K562 (cell line): ENCODE measurements at places on chromosomes 2 and 18. TPM values are rescaled to one million over a fixed set of nuclear protein-coding genes. Genes with fewer than 3 reads are reported as not detected.
A peak's percentile ranks its signal among the peaks of the same experiment; 100 is the strongest.

DNA sequence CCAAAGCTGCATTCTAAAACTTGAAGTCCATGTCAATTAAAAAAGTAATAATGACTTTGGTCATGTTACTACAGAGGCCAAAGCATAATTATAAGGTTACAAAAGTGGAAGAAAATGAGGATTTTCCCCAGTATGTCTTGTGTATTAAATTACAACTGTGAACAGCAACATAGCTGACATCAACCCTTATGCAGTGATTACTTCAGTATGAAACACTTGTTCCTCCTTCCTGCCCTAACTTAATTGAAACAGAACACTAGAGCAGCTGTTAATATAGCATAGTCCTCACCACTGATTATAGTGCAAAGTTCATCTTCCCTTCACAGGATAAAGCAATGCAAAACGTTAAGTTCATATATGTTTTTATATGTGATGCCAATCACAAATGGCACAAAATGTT, 29.9 kb downstream of the EPB41L3 start:
- H3K27ac ChIP-seq: no peak overlapping the region
- no peak overlapping the region for H3K4me3 ChIP-seq
- H3K4me1 ChIP-seq: no peaks in the 10 kb centered on the region
- no peaks in the 10 kb centered on the region for H3K27me3 ChIP-seq

- H3K27ac ChIP-seq: no peak overlapping the region
- no peak overlapping the region for H3K4me3 ChIP-seq
- DNase-seq: no peak
- H3K36me3 ChIP-seq: no peaks in the 10 kb centered on the region
- H3K27me3 ChIP-seq: no peaks in the 10 kb centered on the region
- H3K4me1 ChIP-seq: no peaks in the 10 kb centered on the region
These were observed 286.5 kb upstream of the SYT4 start for GRCh38 chr18:43563780-43564179.

DNA sequence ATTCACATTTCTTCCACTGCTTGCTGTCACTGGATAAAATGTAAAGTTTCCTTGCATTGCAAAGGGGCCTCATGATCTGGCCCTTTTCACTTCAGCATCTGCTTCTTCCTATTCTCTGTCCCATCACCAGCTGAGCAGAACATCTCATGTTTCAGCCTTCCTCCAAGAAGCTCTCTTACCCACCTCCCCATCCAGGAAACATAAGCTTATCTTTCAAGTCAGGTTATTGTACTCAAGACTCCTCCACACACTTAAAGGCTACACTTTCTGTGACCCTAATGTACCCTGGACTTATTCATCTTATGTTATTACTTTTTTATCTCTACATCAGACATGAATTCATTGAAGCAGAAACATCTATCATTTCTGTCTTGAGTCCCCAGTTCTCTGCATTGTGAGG, 230.5 kb downstream of the PMAIP1 start:
- H3K36me3 ChIP-seq: no peaks in the 10 kb centered on the region
- H3K4me3 ChIP-seq: no peak overlapping the region
- peak; percentile 4 for DNase-seq
- H3K27me3 ChIP-seq: no peaks in the 10 kb centered on the region

DNA sequence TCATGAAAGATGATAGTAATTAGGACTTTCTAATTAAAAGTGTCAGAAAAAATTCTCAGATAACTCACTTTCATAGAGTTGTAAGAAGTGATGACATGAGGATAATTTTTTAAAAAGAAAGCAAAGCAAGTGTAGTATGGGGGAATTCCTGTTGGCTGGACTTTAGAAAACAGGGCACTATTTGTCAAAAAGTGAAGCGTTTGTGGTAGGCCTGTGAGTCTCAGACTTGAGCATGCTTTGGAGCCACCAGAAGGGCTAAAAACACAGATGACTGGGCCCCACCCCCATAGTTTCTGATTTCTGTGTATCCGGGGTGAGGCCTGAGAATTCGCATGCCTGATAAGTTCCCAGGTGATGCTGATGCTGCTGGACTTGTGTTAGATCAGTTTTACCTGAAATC, 222.6 kb upstream of the LRRTM1 start:
- no peaks in the 10 kb centered on the region for H3K27me3 ChIP-seq
- H3K27ac ChIP-seq: no peak overlapping the region
- no peaks in the 10 kb centered on the region for H3K36me3 ChIP-seq
- no peaks in the 10 kb centered on the region for H3K4me1 ChIP-seq

CENPA gene
- total RNA-seq: 45.6 and 51.7 TPM in 2 replicates

DNA sequence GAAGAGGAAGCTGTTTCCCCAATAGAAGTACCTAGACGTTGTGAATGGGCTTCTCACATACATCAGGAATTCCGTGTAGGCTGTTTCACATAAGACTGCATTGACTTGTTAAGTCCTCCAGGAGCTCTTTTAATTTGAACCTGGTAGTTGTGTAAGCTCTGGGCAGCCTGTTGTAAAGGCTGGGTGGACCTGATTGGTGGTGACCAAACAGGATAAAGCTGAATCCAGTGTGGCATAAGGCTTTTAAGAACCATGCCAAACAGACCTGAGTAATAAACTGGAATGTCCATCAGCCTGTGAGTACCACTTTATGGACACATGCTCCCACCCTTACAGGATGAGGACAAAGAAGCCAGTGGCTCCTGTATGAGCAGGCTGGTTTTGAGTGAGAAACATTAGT, 24.1 kb downstream of the RMND5A start:
- no peaks in the 10 kb centered on the region for H3K27me3 ChIP-seq
- H3K27ac ChIP-seq: no peak overlapping the region
- peaks cover 33% of the 10 kb centered on the region; the same call in 2 of the 3 replicates for H3K36me3 ChIP-seq
- H3K4me1 ChIP-seq: peaks cover 7% of the 10 kb centered on the region; the same call in 2 of the 3 replicates
- no peak for DNase-seq

PKDCC gene
- total RNA-seq: 1.3 and 1.5 TPM in 2 replicates

DNA sequence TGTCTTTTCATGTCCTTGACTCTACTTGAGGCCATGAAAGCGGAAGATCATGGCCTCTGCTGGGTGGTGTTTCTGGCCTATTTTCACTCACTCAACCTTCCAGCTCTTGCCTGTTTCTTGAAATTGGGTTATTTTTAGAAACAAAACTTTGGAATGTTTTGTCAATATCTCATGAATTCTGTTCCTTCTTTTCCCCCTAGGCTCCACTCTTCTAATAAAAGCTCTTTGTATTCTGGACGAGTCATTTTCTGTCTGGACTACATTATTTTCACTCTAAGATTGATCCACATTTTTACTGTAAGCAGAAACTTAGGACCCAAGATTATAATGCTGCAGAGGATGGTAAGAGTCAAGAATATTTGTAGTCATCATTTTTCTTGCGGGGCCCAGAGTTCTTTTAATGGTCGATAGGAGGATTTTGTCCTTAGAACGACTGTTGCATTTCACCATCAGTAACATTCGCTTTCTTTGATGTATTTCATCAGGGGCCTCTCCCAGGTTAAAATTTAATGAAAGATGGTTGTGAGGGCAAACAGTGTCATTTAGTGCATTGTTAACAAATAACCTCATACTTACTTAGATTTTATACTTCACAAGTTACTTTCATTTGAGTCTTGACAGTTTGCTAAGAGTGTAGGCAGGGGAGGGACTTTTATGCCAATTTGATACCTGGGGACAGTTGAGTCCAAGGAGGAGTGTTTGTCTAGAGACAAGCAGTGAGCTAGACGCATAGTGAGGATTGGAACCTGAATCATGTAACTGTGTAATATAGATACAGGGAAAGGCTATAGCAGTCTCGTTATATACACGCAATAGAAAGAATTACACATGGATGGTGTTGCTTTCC, 64.6 kb downstream of the TRPM8 start:
- H3K4me3 ChIP-seq: no peak overlapping the region
- H3K27ac ChIP-seq: no peak overlapping the region
- no peaks in the 10 kb centered on the region for H3K36me3 ChIP-seq
- no peaks in the 10 kb centered on the region for H3K4me1 ChIP-seq
- no peak for DNase-seq

- no peak overlapping the region for H3K4me3 ChIP-seq
- peaks cover 7% of the 10 kb centered on the region; the same call in 1 of the 2 replicates for H3K4me1 ChIP-seq
These were observed 62.4 kb downstream of the TANC1 start for GRCh38 chr2:159030674-159031380.

FBXO48 gene
- 0.64 and 0.65 TPM in 2 replicates for total RNA-seq

DNA sequence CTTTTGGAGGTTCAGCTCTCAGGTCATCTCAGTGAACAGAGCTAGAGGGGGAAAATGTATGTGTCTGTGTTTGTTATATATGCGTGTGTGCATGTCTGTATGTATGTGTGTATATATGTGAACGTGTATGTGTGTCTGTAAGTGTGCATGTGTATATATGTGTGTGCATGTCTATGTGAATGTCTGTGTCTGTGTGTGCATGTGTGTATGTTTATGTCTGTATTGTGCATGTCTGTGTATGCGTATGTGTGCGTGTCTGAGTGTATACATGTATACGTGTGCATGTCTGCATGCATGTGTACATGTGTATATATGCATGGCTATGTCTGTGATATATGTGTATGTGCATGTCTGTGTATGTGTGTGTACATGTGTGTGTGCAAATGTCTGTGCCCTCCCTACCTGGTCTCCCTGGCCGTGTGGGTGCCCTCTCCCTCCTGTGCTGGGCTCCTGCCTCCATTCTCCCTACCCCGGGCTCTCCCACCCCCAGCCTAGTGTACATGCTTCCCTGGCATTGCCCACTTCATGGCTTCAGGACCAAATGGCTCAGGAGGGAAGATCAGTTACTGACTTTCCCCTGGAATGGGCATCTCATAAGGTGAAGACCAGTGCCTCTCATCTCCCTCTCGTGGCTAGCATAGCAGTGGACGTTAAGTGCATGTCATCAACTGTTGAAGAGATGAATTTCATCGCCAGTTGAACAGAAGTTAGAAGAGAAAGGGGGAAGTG, 49.9 kb downstream of the TRAF3IP1 start:
- no peak overlapping the region for H3K4me3 ChIP-seq
- no peak overlapping the region for H3K27ac ChIP-seq
- no peaks in the 10 kb centered on the region for H3K36me3 ChIP-seq
- no peak for DNase-seq

REG1B gene
- total RNA-seq: 2.0 and 2.3 TPM in 2 replicates

- H3K27ac ChIP-seq: no peak overlapping the region
- H3K4me3 ChIP-seq: no peak overlapping the region
- peaks cover 10% of the 10 kb centered on the region; the same call in 1 of the 3 replicates for H3K27me3 ChIP-seq
- no peaks in the 10 kb centered on the region for H3K4me1 ChIP-seq
- no peaks in the 10 kb centered on the region for H3K36me3 ChIP-seq
These were observed 78.5 kb downstream of the MDH1 start for GRCh38 chr2:63667132-63667700.

DNA sequence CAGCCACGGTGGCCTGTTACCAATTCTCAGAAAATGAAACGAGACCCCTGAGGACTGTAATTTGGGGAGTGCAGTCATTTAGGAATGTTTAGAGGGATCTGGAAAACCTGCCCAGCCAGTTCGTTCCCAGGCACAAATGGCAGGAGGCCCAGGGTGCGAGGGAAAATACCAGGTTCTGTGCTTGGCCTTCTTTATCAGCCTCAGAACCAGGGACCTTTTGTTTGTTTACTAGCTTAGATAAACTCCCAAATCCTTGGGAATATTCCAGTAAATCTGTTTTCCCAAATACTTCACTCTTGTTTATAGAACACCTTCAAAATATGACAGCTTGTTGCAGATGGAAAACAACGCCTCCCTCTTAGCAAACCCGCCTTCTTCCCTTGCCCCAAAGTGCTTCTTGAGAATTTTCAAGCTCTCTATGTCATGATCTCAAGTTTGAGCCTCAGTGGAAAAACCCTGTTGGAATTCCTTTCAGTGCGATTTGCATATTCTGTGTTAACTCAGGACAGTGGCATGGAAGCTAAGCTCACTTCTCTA, 400.3 kb upstream of the SMIM21 start:
- H3K27ac ChIP-seq: no peak overlapping the region
- no peaks in the 10 kb centered on the region for H3K36me3 ChIP-seq
- no peaks in the 10 kb centered on the region for H3K4me1 ChIP-seq
- H3K27me3 ChIP-seq: no peaks in the 10 kb centered on the region
- H3K4me3 ChIP-seq: no peak overlapping the region

SLC14A1 gene
- total RNA-seq: 0.20 TPM in 2 replicates

DNA sequence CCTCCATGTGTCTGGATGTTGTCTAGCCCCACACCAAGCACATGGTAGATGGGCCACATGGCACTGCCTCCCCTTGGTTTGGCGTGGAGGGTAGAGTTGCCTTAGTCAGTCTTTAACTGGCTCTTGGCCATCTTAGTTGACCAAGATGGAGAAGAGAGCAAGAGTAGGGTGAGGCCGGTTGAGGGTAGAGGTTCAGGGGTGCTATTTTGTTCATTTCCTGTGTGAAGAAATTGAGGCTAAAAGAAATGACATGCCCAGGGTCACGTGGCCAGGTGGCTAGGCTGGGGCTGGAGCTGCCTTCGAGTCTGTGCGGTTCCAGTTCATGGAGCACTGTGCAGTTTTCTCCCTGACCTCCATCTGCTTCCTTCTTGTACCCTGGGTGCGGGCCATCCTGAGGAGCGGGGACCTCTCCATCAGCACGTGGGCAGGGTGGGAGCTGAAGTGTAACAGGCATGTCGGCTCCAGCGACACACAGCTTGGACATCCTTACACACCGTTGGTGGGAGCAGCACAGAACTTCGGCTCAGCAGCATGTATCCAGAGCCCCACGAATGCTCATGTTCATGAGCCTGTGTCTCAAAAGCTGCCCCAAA, 213.2 kb downstream of the GBX2 start:
- no peaks in the 10 kb centered on the region for H3K4me1 ChIP-seq
- no peaks in the 10 kb centered on the region for H3K36me3 ChIP-seq
- H3K27ac ChIP-seq: no peak overlapping the region

DNA sequence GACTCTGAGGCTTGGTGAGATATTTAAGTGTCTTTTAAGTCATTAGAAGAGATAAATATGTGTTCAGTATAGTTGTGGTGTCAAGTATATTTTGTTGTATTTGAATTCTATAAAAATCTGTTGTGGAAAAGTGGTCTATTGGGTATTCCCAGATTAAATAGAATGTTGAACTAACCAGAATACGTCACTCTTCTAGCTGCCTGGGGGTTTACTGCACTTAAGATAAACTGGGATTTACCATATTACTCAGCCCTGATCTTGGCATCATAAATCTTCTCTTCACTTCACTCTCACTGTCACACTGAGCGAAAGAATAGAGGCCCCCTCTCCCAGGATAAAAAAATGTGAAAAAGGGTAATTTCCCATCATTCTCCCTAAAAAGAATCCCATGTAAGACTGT, 129.8 kb downstream of the BCL2 start:
- no peak overlapping the region for H3K27ac ChIP-seq
- no peaks in the 10 kb centered on the region for H3K4me1 ChIP-seq
- no peak for DNase-seq
- no peaks in the 10 kb centered on the region for H3K36me3 ChIP-seq
- no peaks in the 10 kb centered on the region for H3K27me3 ChIP-seq

- DNase-seq: no peak
- no peak overlapping the region for H3K4me3 ChIP-seq
- no peak overlapping the region for H3K27ac ChIP-seq
These were observed 855.1 kb downstream of the TMEM182 start for GRCh38 chr2:103616891-103617290.

GRCh38 chr18:48993586-48993985, 42.8 kb upstream of the SMAD7 start:
- H3K27ac ChIP-seq: no peak overlapping the region
- H3K27me3 ChIP-seq: no peaks in the 10 kb centered on the region; the same call in 2 of the 3 replicates
- DNase-seq: no peak

OSBPL1A gene
- total RNA-seq: 0.34 and 0.49 TPM in 2 replicates
